T-helper 17 cell (primary cell): ENCODE measurements at places on chromosomes 12 and 14.
A peak's percentile ranks its signal among the peaks of the same experiment; 100 is the strongest.

DNA sequence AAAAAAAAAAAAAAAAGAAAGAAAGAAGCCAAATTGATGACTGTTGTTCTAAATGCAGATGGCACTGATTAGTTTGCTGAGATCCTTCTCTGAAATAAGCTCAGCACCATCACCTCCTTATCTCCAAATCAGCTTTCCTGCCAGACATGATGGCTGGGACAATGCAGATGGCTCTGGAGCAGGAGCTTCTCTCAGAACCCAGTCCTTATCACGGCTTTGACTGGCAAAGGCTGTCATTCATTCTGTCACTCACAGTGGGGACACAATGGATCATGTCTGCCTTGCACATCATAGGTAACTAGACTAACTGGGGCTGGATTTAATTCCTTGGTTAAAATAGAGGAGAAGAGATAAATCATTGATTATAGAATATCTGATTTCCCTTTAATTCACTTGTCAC lies 146.3 kb downstream of the PDZRN4 start:
- no peak for DNase-seq

DNA sequence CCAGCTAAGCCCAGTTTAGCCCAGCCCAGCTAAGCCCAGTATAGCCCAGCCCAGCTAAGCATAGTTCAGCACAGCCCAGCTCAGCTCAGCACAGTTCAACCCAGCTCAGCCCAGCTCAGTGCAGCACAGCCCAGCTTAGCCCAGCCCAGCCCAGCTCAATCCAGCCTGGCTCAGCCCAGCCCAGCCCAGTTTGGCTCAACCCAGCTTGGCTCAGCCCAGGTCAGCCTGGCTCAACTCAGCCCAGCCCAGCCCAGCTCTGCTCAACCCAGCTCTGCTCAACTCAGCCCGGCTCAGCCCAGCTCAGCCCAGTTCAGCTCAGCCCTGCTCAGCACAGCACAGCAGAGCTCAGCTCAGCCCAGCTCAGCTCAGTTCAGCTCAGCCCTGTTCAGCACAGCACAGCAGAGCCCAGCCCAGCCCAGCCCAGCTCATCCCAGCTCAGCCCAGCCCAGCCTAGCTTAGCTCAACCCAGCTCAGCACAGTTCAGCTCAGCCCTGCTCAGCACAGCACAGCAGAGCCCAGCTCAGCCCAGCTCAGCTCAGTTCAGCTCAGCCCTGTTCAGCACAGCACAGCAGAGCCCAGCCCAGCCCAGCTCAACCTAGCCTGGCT lies 330.9 kb downstream of the TMEM121 start:
- DNase-seq = no peak

DNA sequence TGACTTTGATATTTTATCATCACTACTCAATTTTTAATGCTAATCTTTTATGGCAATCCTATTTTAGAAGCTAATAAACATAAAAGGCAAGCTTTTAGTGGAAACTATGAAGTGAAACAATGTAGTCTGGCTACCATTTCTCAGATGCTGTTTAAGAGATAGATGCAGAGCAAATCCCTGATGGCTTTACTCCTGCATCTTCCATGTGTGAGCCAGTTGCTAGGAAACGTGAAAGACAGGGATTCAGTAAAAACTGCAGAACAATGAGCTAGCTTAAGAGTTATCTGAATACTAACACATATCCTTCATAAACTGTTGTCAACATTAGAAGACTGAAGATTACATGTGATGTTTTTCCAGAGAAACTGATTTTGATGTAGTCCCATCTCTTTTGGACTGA lies 112.6 kb downstream of the SLC2A13 start:
- DNase-seq = no peak

DNA sequence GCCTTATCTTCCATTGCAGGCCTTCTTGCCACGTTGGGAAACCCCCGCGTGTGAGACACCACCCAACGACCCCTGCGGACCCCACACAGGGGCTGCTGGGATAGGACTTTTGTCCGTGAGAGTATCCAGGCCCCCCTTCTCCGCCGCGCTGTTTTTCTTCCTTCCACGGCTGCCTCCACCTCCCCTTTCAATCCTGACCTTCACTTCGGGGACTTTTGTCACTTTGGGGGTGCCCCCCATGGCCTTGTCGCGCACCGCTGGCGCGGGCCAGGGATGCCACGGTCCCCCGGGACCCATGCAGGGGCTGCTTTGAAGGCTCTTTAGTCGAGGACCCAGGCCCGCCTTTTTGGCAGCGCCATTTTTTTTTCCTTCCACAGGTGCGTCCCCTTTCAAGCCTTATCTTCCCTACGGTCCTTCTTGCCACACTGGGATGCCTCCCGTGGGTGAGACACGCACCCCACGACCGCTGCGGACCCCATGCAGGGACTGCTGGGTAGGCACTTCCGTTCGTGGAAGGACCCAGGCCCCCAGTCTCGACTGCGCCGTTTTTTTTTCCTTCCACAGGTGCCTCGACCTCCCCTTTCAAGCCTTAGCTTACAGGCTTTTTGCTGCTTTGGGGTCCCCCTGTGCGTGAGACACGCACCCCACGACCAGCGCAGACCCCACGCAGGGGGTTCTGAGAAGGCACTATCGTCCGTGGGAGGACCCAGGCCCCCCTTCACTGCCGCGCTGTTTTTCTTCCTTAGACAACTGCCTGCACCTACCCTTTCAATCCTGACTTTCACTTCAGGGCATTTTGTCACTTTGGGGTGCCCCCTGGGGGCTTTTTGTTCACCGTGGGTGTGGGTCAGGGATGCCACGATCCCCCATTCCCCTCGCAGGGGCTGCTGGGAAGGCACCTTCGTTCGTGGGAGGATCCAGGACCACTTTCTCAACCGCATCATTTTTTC lies 267.4 kb downstream of the ALG10 start:
- no peak for DNase-seq

GRCh38 chr12:110639336-110640141 lies 25.6 kb downstream of the TCTN1 start:
- DNase-seq = no peak

- no peak for DNase-seq
Measured at GRCh38 chr14:43754838-43755237, 752.2 kb downstream of the FSCB start.

DNA sequence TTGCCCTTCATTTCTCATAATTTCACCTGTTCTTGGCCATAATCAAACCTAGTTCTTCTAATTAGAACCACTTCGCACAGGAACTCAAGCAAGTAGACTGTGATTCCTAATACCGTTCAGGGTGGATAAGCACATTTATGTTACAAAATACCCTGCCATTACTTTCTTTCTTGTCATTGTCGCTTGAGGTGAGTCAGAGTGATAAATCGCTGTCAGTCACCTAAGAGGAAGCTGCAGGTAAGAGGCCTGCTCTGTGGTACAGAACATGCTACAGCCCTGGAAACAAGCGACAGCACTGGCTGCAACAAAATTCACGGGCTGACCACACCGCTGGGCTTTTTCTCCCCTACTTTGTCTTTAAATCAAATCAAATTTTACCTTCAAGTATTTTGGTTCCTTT lies 218.2 kb downstream of the ANO6 start:
- DNase-seq = no peak

DNA sequence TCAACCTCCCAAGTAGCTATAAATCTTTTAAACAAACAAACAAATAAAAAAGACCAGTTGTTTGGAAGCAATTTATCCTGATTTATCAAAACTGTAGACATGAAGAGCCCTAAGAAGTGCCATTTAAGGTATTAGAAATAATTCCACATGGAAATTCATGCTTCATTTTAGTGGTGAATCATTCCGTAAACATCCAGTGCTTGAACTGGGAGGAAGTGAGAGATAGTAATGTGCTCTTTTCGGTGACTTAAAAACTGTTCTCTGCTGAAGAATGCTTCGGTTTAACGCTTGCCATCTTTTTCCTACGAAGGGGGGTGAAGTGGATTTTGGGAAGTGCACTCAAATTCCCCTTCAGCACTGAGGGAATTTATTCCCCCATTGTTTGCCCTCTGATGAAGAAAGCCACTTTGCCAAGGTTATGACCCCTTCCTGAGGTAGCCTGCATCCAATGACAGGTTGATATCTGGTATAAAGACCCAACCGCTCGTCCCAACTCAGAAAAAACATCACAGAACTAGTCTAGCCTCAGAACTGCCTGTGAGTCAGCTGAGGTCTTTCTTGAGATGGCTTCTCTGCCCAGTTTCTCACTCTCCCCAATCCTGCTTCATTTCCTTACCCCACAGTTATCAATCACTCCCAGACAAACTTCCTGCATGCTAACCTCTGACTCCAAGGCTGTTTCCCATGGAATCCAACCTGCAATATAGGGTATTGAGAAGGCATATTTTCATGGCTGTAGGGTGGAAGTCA lies 244.1 kb downstream of the AEBP2 start:
- no peak for DNase-seq

DNA sequence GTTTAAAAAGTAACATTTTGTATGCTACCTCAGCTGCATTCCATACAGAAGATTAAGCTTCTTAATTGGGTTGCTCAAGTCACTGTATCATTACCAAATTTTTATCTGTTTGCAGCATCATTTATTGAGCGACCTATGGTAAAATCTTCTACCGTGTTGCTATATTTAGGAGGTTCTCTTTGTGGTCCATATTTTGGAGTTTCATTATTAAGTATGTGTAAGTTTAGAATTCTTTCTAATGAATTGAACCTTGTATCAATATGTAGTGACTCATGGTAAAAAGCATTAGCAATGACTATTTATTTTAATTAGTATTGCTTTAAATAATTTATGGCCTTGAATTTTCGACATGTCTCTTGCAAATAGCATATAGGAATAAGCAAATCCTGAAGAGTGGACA lies 42.2 kb downstream of the CSRP2 start:
- no peak for DNase-seq

DNA sequence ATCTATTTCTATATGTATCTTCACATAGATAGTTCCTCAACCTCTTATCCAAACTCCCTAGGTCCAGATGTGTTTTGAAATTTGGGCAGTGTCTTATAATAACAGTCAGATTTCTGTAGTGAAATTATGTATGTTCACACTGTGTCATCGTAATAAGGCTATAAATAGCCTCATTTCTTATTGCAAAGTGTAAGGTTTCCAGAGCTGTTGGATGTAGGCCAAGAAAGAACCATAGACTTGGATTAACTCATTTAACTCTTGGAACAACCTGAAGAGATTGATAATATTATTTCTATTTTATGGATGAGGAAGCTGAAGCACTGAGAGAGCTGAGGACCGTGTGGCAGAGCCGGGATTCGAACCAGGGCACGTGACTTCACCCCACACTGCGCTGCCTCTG lies 49.0 kb upstream of the PIWIL1 start:
- DNase-seq = no peak

DNA sequence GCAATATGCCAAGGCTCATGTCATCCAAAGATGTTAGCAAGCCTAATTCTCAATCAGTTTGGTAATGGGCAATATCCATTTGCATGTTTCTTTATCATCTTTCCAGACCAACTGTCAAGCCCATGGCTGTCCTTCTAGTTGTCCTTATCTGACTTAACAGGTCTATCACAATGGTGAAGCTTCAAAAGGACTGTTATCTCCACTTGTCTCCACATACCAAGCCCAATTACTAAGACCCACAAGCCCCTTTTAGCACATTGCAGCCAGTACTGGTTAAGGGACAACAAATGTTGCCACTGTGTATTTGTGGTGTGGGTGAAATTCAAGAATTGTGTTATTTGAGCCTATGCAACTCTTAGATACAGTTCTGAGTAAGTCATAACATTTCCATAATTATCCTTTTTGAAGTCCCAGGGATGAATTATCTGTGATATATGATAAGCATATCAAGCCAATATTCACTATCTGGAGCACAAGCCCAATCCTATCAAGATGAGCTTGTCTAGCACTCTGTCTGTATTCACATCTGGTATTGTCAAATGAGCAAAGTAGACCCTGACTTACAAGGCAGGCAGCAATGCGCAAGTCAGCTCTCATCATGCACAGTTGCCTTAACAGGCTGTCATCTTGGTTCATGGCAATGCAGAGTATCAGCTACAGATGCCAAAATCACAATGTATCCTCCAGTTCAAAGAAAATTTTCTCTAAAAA lies 19.3 kb upstream of the ST8SIA1 start:
- no peak for DNase-seq

DNA sequence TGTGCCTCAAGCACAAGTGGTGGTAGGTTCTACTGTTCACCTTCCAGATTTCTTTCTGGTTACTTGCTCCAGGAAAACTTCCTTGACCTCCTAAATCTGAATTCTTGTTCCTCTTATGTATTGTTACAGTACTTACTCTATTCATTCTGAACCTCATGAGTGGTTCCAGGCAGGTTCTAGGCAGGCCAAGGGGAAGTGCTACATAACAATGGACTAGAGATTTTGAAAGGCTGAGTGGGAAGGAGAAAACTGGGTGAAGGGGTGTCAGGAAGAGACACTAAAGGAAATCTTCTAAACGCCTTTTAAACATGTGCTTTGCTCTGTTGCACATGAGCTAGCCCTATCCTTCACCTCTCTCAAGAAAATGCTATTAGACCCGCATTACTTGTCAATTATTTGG lies 1.6 kb downstream of the YARS2 start:
- DNase-seq = no peak

- no peak for DNase-seq
Measured at GRCh38 chr12:30979371-30980259, 53.1 kb downstream of the TSPAN11 start.

- DNase-seq = no peak
Measured at GRCh38 chr14:96309133-96309895, 53.3 kb downstream of the BDKRB1 start.

DNA sequence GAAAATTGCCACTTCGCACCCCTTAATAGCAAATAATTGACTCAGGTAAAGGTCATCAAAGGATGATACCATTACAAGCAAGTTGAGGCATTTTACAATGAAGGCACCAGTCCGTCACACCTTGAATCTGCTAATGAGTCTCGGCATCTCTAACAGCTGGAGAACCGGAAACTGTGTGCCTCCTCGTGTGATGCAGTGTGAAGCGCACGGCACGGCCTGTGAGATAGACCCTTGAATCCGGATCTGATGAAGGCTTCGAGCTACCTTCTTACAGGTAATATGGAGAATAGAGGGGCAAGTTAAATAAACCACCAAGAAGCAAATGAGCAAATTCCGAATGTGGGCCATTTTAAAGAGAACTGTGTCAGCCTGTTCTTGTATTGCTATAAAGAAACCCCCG lies 19.8 kb upstream of the TUBA1A start:
- DNase-seq = no peak

DNA sequence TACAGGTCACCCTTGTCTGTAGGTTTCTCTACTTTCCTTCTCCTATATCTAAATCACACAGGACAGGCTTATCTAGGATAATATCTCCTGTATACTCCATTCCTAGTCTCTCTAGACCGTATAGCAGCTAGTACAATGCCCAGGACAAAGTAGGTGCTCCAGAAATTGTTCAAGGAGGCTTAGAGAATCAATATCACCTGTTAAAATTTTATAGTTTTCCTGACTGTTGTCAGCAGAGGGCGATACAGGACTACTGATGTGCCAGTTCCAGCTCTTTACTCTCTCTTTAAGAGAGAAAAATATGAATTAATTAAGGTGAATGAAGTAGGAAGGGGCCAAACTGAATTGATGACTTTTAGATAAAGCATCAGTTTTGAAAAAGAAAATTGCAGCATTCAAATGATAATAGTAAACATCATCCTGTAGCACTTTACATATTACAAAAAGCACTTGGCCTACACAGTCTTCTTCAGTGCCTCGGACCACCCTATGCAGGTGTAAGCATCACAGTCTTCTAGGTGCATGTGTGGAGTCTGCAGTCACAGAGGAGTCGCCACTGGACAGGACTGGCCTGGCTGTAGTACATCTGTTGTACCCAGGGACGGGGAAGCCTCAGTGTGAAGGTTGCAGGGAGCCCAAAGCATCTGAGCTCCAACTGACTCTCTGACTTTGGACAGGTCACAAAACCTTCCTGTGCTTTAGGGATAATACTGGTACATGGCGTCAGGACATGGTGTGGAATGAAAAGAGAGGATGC lies 61.9 kb upstream of the MAX start:
- peak; percentile 26 for DNase-seq
